ENCODE measurements at places on chromosomes 2 and 18. TPM values are rescaled to one million over a fixed set of nuclear protein-coding genes. Genes with fewer than 3 reads are reported as not detected.

- no peak for DNase-seq
Observed at GRCh38 chr2:217068677-217069250, 208.9 kb upstream of the TNP1 start.

ST6GAL2 gene
- 95.6 TPM for total RNA-seq

DSC2 gene
- total RNA-seq: 1.2 TPM

- no peak for DNase-seq
Observed at GRCh38 chr2:43414586-43415135, 181.2 kb downstream of the THADA start.

TMEM17 gene
- 6.6 TPM for total RNA-seq

DNA sequence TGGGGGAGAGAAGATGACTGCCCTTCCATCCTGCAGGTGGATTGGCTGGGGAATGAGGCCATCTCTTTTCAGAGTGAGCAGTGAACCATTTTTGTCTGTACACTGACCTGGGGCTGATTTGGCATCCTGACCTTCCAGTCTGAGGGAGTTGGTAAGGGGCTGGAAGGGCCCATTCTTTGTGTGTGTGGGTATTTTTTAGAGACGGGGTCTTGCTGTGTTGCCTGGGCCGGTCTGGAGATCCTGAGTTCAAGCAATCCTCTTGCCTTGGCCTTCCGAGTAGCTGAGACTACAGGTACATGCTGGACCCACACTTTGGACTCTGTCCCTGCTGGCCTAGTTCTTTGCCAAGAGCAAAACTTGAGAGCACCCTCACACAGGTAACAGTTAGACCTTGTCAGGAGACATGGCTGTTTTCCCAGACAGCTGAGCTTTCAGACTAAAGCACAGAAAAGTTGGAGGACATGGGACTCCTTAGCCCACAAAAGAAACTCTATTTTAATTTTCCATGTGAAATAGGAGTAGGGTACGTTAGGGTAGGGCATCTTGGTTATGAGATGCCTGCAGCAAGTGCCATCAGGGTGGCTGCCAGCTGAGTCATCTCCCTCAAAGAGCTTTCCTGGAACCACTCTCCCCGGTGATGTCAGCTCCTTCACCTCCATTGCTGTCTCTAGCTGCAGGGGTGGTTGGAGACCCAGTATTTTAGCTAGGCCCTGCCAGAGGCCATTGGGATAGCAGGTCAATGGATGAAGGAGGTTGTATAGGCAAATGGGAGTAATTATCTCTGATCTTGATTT is 60.7 kb downstream of the DGKD start:
- peak; percentile 12 for DNase-seq

Measured in testis (tissue), 5 donors.